CD8-positive, alpha-beta memory T cell (primary cell): ENCODE measurements at places on chromosomes 3 and 15.

- no peak for DNase-seq
These were observed 232.5 kb downstream of the FOXP1 start for GRCh38 chr3:71350998-71351397.

DNA sequence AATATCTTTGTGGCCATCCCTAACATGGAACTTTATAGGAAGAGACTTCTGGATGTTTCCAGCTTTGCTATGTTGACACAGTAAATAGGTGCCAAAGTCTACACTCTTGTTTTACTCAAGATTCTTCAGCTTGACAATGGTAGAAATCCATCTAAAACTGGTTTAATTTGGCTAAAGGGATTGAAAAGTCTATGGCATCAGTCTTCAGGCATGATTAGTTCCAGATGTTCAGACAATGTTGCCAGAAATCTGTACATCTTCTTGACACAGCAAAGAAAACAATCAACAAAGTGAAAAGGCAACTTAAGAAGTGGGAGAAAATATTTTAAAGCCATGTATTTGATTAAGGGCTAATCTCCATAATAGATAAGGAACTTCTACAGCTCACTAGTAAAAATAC is 130.5 kb downstream of the LRRC3B start:
- DNase-seq = no peak

DNA sequence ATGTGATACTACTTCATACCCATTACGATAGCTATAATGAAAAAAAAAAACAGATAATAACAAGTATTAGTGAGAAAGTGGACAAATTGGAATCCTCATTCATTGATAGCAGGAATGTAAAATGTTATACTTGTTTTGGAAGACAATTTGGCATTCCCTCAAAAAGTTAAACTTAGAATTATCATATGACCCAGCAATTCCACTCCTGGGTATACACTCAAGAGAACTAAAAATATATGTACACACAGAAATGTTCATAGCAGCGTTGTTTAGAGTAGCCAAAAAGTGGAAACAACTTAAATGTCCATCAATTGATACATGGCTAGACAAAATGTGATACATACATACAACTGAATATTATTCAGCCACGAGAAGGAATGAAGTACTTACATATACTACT is 69.9 kb downstream of the PRICKLE2 start:
- no peak for DNase-seq

DNA sequence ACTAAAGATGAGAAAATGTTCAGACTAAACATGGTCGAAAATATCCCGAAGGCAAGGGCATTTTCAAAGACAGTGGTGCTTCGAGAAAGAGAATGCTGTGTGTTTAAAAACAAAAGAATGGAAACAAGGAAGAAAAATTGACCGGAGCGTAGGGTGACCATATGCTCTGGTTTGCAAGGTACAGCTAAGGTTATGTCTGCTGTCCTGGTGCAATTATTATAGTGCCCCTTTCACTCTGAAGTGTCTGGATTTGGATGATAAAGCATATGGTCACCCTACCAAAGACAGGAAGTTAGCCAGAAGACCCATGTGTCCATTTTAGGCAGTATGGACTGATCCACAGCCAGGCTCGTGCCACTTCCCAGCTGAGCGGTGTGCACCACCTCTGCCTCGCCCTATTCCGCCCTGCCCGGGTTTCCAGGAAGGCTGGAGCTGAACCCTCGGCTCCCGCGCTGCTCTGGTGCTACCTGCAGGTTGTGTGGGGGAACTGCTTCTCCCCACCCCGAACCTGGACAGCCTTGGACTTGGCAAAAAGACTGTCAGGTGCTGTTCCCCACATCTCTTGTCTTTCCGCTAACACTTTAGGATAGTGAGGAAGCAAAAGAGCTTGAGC is 25.2 kb downstream of the GOLGA6D start:
- no peak for DNase-seq

DNA sequence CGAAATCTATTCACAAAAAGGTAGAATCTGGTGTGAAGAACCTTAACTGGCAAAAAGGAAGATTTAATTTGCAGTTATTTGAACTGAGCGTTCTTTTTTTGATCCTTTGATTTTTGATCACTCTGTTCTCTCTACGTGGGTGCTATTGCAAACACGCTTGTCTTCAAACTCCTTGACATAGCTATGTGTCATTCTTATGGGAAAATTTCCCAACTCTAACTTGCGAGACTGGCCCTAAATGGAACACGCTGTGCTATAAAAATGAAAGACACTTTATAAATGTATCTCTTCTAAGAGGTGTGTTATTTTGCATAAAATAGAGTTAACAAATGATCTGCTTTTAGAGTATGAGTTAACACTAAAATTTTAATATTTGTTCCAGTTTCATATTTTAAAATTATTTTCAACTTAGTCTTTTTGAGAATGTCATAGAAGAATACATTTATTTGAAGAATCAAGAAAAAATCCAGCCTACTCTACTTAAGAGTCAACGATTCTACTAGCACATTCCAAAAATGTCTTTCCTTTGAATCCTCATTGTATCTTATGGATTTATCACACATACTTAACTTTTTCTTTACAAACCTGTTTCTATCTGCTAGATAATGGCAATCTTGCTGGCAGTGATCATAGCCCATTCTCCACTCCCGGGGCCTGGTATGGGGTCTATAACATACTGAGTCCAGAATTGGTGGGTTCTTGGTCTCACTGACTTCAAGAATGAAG is 610.0 kb upstream of the TBL1XR1 start:
- DNase-seq = no peak

GRCh38 chr15:97168704-97169475 is 791.6 kb upstream of the ARRDC4 start:
- no peak for DNase-seq

DNA sequence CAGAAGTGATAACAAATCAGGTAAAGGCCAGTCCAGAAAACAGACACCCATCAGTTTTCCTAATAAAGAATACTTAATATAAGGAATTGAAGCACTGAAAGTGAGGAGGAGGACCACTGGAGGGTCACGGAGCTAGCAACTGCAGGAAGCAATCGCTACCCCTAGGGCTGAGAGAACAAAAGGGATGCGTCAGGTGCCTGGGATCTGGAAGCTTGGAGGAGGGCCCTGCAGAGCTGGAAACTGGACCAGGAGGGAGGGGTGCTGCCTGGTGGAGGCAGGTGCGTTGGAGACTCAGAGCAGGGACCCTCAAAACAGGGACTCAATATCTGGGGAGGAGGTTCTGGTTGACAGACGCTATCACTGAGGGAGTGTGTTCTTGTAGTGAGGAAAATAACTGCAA is 308.1 kb upstream of the RASGRP1 start:
- no peak for DNase-seq

GRCh38 chr15:94229591-94230369 is 1.6 kb upstream of the MCTP2 start:
- peak; percentile 80 for DNase-seq

DNA sequence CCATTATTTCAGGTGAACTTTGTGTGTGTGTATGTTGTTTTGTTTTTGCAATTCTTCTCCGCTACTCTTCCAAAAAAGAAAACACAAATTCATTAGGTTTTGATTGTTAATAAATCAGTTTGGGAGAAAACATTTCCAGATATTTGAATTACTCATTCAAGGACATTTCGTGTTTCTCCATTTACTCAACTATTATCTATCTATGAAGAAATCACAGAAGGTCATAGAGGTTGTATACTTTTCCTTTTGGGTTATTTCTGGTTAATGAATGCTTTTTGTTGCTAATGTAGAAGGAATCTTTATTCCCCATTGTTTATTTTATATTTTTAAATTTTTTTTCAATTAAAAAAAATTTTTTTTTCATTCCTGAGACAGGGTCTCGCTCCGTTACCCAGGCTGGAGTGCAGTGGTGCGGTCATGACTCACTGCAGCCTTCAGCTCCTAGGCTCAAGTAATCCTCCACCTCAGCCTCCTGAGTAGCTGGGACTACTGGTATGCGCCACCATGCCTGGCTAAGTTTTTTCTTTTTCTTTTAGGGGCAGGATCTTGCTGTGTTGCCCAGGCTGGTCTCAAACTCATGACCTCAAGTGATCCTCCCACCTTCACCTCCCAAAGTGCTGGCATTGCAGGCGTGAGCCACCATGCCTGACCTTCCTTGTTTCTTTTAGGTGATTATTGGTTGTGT is 28.4 kb downstream of the IGF1R start:
- DNase-seq = no peak

DNA sequence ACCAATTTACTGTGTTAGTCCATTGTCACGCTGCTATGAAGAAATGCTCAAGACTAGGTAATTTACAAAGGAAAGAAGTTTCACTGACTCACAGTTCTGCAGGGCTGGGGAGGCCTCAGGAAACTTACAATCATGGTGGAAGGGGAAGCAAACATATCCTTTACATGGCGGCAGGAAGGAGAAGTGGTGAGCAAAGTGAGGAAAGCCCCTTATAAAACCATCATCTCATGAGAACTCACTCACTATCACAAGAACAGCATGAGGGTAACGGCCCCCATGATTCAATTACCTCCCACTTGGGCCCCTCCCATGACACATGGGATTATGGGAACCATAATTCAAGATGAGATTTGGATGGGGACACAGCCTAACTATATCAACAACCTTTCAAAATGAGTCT is 20.2 kb downstream of the USF3 start:
- no peak for DNase-seq

- no peak for DNase-seq
These were observed 37.1 kb downstream of the ATP6V1A start for GRCh38 chr3:113783980-113784379.

DNA sequence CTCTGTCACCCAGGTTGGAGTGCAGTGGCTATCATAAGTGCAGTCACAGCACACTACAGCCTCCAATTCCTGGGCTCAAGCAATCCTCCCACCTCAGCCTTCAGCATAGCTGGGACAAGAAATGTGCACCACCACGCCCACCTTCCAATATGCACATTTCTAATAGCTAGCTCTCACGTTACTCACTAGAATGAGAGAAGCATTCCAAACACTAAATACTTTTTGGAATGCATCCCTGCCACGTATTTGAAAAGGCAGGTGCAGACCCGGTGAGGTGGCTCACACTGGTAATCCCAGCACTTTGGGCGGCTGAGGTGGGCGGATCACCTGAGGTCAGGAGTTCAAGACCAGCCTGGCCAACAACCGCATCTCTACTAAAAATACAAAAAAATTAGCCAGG is 7.6 kb upstream of the TCF12 start:
- no peak for DNase-seq

GRCh38 chr3:66392966-66393332 is 107.9 kb downstream of the LRIG1 start:
- DNase-seq = no peak

GRCh38 chr3:136819731-136820679 is 1.1 kb downstream of the SLC35G2 start:
- peak; percentile 54 for DNase-seq

DNA sequence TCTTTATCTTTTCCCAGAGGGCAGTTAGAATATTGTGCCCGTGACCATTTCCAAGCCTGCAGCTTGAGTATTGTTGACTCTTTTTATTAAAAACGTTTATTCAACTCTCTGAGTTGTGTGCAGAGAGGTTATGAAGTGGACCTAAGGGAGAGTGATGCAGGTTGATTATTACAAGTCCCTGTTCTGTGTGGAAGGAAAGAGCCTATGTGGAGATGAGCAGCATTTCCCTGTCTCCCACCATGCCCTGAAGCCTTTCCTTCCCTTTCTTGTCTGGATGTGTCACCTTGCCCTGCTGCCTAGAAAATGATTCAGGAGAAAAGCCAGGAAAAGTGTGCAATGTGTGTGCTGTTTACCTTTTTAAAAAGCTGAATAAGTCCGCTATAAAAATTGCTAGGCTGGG is 19.4 kb downstream of the ZPLD1 start:
- no peak for DNase-seq

- DNase-seq = no peak
These were observed 49.4 kb upstream of the SYNPR start for GRCh38 chr3:63228677-63229076.

DNA sequence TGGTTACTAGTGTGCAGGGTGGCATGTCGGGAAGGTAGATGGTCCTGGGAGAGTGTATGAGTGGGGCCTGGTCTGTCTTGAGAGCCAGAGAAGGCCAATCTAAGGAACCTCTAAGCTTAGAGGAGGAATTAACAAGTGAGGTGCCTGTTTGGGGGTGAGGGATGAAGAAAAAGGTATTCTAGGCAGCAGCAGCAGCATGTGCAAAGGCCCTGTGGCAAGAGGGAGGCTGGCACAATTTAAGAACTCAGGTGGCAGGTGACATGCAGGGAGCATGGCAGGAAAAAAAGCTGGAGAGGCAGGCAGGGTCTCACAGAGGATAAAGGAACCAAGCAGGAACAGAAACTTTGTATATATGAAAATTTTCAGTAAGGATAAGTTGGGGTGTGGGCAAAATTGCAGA is 51.2 kb downstream of the SPSB4 start:
- DNase-seq = no peak

DNA sequence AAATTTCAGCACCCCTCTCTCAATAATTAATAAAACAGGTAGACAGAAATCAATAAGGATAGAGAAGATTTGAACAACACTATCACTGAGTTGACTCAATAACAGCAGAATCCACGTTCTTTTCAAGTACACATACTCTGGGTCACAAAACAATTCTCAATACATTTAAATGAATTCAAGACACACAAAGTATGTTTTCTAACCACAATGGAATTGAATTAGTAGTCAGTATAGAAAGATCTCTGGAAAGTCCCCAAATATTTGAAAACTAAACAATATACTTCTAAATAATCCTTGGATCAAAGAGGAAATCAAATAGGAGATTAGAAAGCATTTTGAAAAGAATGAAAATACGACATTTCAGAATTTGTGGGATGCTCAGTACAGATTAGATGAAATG is 40.0 kb downstream of the TKT start:
- no peak for DNase-seq

GRCh38 chr3:38978729-38979128 is 73.0 kb downstream of the SCN11A start:
- DNase-seq = no peak

- no peak for DNase-seq
These were observed 1.0 kb downstream of the UBE2E1 start for GRCh38 chr3:23806534-23807423.

- no peak for DNase-seq
These were observed 699.2 kb downstream of the TUSC7 start for GRCh38 chr3:117408811-117409210.

DNA sequence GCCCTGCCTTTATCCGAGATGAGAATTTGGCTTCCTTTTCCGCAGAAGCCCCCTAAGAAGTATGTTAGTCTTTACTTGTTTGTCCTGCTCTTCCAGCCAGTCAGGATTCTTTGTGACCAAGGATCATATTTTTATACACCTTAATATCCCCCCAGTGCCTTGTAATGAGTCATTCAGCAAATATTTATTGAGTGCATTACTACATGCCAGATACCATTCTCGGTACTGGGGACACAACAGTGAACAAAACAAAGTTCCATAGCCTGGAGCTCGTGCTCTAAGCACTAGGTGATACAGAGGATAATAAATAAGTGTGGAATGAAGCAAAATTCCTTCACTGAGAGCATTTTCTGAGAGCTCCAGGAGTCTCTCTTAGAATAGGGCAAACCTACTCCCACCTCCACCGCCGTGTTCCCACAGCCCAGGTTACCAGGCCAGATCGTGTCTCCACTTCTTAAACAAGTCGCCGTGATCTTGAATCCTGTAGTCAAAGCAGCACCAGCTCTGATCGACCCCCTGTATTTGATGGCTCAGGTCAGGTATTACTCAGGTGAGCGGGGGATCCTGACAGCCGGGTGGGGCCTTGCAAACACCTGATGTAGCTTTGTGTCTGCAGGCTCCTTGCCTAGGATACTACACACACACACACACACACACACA is 18.5 kb downstream of the TTC21A start:
- DNase-seq = no peak
